ENCODE measurements at places on chromosomes 4 and X.

- DNase-seq = no peak
Measured at GRCh38 chr4:125123570-125124109, 191.1 kb upstream of the FAT4 start.

DNA sequence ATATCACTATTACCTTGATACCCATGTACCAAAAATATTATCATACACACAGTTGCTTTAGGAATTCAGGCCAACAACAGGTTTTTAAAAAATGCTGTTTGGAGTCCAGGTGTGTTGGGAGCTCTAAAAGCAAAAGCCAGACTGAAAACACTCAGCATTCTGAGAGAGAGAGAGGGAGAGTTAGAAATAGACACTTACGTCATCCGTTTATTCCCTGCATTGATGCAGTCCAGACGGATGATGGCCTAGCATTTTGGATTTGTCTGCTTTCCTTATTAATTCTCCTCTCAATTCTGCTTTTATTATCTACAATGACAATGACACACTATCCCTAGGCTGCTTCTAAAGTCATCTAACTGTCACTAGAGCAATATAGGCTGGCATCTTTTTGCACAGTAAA is 358.3 kb upstream of the BOD1L1 start:
- no peak for DNase-seq

DNA sequence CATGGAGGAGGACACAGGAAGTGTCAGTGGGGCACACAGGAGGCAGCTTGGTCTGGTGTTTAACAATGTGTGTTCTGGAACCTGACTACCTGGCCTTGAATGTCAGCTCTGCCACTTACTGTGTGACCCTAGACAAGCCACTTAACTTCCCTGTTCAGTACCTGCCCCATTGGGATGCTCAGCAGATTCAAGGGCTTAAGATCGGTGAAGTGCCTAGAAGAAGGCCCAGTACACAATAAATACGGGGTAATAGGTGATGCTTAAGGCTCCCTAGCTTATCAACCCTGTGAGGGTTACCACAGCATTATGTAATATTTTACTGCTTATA is 1.6 kb upstream of the CHIC2 start:
- DNase-seq = peak; percentile 33

- no peak for DNase-seq
Measured at GRCh38 chrX:122943918-122944317, 240.2 kb upstream of the GRIA3 start.

DNA sequence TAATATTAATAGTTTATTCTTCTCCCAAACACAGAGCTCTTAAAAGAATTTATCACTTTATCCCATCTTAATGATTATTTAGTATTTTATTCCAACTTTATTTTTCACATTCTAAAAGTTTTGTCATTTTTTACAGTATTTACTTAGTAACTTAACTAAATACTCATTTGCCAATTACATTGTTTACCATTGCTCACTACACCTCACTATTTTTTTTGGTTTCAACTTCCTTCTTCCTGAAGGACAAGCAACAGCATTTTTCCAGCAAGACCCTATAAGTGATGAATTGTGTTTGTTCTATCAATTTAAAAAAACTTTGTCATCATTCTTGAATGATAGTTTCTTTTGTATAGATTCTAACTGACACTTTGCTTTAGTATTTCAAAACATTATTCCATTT is 19.4 kb upstream of the SRD5A3 start:
- DNase-seq = no peak

DNA sequence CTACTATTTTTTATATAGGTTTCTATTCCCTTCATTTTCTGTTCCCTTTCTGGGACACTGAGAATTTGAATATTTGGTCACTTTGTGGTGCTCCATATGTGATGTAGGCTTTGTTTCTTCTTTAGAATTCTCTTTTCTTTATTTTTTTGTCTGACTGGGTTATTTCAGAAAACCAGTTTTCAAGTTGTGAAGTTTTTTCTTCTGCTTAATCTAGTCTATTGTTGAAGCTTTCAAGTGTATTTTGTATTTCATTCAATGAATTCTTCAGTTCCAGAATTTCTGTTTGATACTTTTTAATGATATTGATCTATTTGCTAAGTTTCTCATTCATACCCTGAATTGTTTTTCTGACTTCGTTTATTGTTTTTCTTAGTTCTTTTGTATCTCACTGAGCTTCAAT is 96.2 kb upstream of the HAND2 start:
- no peak for DNase-seq

DNA sequence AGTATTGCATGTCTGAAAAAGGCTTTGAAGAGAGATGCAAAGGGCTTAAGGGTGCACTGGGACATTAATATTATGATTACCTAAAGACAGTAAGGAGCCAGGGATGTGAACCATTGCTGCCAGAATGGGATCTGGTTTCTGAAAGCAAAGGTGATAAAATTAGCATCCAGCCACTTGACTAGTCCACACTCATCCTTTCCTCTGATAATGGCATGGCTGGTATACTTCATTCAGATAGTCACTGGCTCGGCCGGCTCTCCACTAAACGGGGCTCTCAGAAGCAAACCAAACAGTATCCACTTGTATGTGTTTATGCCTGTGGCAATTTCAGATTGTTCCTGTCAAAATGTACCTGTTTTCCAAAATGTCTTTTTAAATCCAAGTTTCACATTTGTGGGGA is 46.4 kb downstream of the MAMLD1 start:
- DNase-seq = no peak

GRCh38 chr4:184265546-184266351 is 48.1 kb upstream of the ENPP6 start:
- DNase-seq = peak; percentile 50

DNA sequence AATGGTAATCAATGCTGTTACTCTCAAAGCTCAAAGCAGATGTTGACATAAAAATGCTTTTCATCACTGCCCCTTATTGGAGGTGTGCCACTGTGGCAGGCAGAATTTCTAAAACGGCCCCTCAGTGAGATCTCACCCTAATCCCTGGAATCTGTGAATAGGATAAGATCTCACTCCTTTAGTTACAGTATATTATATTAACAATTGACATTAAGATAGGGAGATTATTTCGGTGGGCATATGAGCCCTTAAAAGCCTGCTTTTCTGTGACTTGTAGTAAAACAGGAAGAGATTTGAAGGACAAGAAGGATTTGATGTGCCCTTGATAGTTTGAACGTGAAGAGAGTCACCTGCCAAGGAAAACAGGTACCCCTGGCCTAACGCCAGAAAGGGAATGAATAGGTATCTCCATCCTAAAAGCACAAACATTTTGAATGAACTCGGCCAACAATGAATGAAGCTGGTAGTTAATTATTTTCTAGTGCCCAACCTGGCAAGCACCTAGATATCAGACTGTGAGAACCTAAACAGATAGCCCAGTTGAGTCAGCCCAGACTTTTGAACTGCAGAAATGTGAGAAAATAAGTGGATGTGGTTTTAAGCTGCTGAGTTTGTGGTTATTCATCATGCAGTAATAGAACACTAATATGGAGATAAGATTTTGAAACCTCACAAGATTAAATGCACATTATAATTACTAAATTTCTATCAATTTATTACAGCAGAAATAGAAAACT is 881.6 kb downstream of the PCDH18 start:
- no peak for DNase-seq

DNA sequence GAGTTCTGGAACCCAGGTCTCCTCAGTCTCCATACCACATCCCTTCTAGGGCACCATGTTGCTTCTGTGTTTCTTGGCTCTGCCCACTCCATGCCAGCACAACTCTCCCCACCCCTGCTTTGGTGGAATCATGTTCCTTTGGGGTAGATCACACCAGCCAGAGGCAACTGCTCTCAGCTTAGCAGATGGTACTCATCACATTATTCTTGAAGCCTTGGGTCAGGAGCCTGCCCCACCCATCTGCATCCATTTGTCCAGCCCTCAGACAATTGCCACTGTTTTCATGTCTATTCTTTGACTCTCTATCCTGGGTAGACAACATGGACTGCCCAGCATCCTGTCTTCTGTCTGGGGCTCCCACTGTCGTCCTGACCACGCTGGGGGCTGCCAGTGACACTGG is 147.6 kb downstream of the PTTG2 start:
- DNase-seq = no peak

DNA sequence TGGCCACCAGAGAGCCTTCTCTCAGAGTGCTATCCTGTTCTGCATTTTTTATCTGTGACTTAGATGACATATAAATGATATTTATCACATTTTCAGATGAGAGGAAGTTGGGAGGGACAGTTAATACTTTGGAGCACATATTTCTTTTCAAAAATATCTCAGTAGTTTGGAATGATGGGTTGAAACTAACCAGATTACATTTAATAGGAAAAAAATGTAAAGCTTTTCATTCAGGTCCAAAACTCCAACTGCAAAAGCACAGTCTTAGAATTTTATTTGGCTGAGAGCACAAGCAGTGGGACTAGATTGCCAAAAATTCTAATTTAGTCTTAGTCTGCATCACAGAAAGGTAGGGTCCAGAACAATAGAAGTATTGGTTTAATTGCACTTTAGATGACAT is 248.2 kb upstream of the TEX13A start:
- no peak for DNase-seq

- no peak for DNase-seq
Measured at GRCh38 chrX:25112156-25112555, 96.4 kb upstream of the ARX start.

DNA sequence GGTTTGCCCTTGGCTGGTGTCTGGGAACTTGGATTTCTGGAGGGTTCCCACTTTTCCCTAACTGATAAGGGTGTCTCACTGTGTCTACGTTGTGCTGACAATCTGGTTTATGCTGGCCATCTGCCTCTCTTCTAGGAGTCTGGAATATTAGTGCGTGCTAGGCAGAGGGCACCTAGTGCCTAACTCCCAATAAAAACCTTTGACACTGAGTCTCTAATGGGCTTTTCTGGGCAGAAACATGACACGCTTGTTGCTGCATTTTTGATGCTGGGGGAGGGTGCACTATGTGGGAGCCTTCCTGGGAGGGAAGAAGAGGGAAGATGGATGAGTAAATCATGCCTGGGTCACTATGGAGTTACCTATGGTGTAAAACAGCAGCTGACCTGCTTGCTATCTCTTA is 16.3 kb upstream of the ZNF41 start:
- DNase-seq = no peak

- DNase-seq = no peak
Measured at GRCh38 chrX:48516987-48517386, 4.6 kb upstream of the EBP start.

DNA sequence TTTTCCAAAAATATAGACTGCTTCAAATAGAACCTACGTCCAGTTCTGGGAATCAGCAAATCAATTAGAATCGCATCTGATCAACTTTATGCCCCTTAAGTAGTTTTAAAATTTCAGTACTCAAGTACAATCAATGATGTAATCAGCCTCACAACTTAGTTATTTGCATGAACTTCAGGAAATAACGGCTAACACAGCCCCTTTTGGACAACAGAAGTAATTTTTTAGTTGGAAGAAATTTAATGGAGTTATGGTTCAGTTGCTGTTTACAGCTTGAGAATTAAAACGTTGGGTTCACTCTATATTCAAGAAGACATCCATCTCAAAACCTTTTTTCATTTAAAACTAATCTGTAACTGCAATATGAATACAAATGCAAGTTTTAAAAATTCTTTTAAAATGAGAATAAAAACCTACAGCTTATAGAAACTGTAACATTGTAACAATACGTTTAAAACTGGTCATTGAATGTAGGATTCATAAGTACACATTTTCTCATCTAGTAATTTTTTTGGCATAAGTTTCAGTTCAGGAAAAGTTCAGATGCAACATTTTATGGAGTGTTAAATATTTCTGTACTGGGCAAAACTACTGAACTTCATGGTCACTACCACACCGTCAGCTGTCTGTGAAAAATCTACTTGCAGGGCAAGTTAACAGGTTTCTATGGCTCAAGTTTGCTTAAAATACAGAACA is 956 bp downstream of the TAPT1 start:
- DNase-seq = peak; percentile 67

- no peak for DNase-seq
Measured at GRCh38 chr4:164639001-164639400, 114.9 kb upstream of the SMIM31 start.

DNA sequence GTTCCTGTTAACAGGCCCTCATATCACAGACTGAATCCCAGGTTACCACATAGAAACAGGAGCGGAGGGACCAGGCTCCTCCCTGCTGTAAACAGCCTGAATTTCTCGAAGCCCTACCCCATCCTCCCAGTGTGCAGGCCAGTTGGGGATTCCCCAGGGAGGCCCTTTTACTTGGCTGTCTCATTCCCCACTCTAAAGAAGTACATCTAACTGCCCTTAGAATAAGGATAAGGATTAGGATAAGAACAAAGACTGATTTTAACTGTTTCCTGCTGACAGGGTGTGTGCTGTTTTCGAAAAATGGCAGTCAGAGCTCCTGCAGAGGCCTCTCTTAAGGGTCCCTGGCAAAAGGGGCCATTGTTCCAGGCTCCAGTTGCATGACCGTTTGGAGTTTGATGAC is 133.7 kb downstream of the PAPSS1 start:
- DNase-seq = no peak

DNA sequence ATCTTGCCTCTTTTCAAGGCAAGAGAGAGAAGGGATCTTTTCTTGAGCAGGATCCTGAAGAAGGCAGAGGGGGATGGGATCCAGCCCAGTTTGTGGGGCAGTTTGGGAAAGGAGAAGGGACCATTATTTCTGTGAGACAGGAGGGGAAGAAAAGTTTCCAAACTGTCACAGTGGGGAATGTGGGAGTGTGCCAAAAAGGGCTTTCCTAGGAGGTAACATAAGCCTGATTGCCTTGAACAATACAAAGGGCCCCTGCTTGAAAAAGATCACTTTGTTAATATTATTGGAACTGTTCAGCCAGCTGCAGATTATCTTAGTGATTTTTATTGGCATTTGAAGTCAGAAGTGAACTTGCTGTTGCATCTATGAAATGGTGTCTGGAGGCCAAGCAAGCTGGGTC is 55.2 kb downstream of the MTM1 start:
- no peak for DNase-seq

- no peak for DNase-seq
Measured at GRCh38 chr4:88035292-88035691, 27.9 kb downstream of the PKD2 start.

DNA sequence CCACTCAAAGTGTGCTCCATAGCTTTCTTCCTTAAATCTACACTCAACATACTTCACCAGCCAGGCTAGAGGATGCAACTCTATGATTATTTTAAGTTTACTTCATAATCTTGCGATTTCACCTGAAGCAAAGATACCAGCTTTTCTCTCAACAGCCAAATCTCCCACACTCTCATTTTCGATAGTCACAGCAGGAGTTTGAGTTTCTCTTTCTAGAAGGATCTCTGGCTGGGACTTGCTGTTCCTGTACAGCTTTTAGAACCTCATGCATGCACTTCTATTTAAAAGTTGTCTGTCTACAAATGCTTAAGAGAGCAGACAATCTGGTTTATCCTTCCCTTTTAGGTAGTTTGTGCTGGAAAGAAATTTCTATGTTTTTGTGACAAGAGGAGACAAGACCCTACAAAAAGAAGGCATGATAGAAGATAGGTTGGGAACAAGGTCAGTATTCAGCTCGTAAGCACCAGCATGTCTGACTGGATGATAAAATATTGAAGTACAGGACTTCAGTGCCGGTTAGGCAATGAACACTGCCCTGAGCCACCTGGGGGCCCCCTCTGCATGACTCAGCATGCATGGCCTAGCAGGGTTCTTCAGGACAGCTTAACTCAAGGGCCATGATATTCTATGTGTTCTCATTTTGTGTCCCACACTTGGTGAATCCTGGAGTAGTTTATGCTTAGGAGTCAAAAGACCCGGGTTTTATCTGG is 65.6 kb downstream of the ATXN3L start:
- DNase-seq = peak; percentile 66

GRCh38 chrX:49040376-49040955 is 2.7 kb downstream of the TFE3 start:
- no peak for DNase-seq

GRCh38 chr4:24999392-25000089 is 31.2 kb downstream of the LGI2 start:
- no peak for DNase-seq

GRCh38 chr4:3470244-3471097 is 7.4 kb downstream of the DOK7 start:
- no peak for DNase-seq

Data from common myeloid progenitor, CD34-positive (primary cell).